ENCODE measurements at places on chromosomes 1 and 21.

GRCh38 chr1:50175719-50176639 lies 67.3 kb downstream of the ELAVL4 start:
- no peak for DNase-seq

GRCh38 chr1:169460191-169460833 lies 25.4 kb downstream of the SLC19A2 start:
- DNase-seq = no peak

GRCh38 chr1:51345300-51345687 lies 14.9 kb upstream of the TTC39A start:
- no peak for DNase-seq

DNA sequence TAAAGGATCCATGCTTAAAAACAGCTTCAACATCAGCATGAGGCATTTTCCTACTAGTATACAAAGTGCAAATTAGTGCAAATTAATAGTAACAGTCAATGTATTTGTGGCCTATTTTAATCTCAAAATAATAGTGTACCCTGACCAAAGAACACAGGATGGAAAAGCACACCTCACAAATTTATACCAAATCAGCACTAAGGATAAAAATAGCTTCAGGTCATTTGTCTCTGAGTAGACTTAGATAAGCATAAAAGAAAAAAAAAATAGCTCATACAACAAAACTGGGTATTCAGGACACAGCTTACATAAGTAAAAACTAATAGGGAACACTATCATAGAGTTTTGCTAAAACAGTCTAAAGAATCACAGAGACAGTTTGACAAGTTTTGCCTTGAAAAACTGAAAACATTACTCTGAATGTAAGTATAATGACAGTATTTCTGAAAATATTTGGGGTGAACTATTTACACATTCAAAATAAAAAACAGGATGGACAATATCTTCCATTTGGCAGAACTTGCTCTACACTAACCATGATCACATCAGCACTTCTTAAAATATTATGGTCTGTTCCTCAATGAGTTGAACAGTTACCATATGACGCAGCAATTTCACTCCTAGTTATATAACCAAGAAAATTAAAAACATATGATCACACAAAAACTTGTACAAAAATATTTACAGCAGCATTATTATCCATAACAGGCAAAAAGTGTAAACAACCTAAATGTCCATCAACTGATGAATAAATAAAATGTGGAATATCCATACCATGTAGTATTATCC lies 46.3 kb downstream of the RNF115 start:
- no peak for DNase-seq

DNA sequence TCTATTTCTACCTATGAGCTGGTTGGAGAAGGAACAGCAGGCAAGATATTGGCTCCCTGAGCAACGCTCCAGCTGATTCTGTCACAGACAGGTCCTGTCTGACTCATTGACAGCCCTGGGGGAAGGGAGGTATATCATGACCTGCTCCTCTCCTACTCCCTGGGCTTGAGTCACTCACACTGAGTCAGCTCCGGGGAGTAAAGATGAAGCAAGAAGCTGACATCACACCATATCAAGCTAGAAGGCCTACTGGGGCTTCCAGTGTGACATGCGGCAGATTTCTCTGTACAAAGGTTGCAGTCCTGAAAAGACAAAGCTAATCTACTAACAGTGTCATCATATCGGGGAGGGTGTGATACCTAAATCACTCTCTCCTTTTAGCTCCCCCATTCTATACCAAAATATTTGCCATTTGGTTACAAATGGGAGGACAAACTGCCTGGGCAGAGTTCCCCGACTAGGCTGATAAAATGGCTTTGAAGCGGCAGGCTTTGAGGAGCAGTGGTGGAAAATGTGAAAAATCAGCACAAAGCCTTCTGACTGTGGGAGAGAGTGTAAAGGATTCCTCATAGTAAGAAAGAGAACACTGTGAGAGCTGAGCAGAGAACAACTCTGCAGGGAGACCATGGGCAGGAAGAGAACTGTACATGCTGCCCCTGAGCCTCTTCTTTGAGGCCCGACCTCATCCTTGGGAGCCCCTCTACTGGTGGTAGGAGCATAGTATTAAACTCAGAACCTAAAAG lies 15.5 kb downstream of the PI4KB start:
- no peak for DNase-seq

DNA sequence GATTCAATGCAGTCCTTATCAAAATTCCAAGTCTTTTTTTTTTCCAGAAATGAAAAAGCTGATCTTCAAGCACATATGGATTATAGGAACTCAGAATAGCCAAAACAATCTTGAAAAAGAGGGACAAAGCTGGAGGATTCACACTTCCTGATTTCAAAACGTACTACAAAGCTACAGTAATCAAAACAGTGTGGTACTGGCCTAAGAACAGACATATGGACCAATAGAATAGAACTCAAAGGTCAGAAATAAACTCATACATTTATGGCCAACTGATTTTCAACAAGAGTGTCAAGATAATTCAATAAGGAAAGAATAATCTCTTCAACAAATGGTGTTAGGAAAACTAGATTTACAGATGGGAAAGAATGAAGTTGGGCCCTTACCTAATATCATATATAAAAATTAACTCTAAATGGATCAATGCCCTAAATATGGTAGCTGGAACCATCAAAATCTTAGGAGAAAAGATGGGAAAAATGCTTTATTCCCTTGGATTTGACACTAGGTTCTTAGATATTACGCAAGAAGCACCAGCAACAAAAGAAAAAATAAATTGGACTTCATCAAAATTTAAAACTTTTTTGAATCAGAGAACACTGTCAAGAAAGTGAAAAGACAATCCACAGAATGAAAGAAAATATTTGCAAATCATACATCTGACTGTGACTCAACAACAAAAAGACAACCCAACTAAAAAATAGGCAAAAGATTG lies 4.0 kb upstream of the KRTAP10-12 start:
- DNase-seq = no peak

DNA sequence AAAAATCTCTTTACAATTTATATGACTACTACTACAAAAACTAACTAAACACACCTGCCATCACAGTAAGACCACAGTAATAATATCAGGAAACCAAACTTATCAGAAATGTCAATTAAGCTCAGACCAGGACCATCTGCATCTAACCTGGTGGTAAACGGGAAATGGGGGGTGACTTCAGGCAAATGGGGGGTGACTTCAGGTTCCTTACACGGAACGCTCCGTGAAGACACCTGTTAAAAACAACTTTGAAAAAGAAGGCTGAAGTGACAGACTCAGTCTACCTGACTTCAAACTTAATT lies 15.8 kb downstream of the PRDM15 start:
- no peak for DNase-seq

DNA sequence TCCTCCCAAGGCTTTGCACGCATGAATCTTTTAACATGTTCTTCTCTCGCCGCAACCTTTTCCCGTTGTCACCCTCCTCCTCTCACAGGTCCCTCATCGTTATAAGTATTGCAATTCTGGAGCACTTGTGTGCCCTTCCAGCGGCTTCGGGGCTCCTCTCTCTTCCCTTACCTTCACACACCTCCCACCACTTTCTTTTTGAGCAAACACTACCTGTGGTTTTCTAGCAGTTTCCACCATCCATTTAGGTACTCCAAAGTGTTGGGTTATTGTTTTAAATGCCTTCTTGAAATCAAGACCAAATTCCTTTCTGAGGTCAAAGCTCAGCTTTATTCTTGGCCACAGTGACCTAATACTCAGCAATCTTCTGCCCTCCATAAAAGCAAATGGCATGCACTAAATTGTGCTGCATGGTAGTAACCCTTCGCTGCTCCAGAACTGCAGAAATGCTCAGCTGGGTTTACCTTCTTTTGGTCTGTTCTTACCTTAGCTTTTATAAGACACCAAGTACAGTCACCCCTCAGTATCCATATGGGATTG lies 472.4 kb downstream of the SETD4 start:
- no peak for DNase-seq
